ENCODE measurements at places on chromosomes 2 and 18.

DNA sequence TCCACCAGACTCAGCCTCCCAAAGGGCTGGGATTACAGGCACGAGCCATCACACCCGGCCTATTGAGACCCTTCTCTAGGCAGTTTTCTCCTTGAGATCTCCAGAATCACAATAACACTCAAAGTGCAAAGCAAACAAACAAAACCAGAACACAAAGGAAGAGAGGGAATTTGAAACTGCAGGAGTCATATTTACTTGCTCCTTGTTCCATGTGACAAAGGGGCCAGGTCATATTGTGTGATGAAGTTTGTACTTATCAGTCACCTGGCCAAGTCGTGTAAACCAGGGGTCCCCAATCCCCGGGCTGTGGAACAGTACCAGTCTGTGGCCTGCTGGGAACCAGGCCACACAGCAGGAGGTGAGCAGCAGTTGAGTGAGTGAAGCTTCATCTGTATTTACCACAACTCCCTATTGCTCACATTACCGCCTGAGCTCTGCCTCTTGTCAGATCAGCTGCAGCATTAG is 26.5 kb downstream of the SCYGR8 start:
- DNase-seq = no peak

- no peak for DNase-seq
Measured at GRCh38 chr2:120472891-120473309, 127.0 kb downstream of the INHBB start.

GRCh38 chr18:8741117-8741516 is 35.8 kb downstream of the MTCL1 start:
- no peak for DNase-seq

GRCh38 chr2:236661061-236661761 is 91.6 kb downstream of the ACKR3 start:
- no peak for DNase-seq

GRCh38 chr2:200810252-200810997 is 1.3 kb upstream of the BZW1 start:
- DNase-seq = no peak

DNA sequence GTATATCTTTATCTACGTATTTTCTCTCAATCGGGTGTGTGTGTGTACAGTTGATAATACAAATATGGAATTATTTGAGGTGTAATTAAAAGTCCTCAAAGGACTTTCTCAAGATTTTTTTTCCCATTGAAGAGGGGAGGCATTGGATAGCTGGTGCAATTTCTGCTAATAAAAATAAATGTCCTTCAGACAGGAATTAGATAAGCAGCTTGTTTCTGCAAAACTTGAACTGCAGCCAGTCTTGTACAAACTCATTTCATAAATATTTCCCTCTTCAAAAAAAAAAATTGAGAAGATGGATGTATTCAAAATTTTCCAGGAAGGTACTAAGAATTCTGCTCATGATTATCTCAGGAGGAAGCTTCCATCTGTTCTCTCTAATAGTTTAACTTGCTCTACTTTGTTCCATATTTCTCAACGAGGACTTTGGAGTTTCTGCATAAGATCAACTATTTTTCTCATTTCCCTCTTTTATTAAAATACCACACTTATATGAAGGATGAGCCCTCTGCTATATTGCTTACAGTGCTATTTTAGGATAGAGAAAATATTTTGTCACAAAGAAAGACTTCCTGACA is 33.0 kb upstream of the GLS start:
- no peak for DNase-seq

- DNase-seq = no peak
Measured at GRCh38 chr18:43093646-43094045, 21.8 kb downstream of the RIT2 start.

- no peak for DNase-seq
Measured at GRCh38 chr18:73647391-73647790, 500.2 kb downstream of the FBXO15 start.

- no peak for DNase-seq
Measured at GRCh38 chr2:133823226-133823550, 254.9 kb upstream of the NCKAP5 start.

- no peak for DNase-seq
Measured at GRCh38 chr2:44450806-44451205, 89.1 kb downstream of the CAMKMT start.

- no peak for DNase-seq
Measured at GRCh38 chr2:70959851-70960832, 18.3 kb upstream of the ANKRD53 start.

DNA sequence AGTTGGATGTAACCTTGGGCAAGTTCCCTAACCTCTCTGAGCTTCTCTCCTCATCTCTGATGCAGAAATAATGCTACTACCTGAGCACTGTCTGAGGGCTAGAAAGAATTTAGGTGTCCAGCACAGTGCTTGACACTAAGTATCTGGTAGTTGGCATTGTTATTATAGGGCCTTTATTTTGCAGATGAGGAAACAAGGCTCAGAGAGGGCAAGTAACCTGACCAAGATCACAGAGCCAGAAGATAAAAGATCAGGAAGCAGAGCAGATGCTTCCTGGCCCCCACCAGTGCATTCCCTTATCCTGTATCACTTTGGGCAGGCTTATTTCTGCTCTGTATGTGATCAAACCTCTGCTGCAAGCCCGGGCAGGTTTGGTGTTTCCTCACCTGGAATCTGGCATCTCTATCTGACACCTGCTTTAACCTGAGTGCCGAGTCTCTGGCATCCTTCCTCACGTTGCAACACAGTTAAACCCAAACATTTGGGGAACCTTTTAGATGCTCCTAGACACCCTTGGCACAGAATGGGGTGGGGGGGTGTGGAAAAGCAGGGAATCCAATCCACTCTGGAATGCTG is 69.9 kb downstream of the PLB1 start:
- DNase-seq = no peak
